ENCODE measurements at places on chromosomes 11 and 22. TPM values are rescaled to one million over a fixed set of nuclear protein-coding genes. Genes with fewer than 3 reads are reported as not detected.

APOL5 gene
- total RNA-seq: not detected

SCGB2A2 gene
- not detected for total RNA-seq

EI24 gene
- total RNA-seq: 155 TPM

BTBD18 gene
- not detected for total RNA-seq

GAS2 gene
- total RNA-seq: 4.4 TPM

CYP2D6 gene
- total RNA-seq: 0.89 TPM

IGLL1 gene
- total RNA-seq: not detected

UBQLN3 gene
- not detected for total RNA-seq

PRG3 gene
- total RNA-seq: not detected

- DNase-seq: peak; percentile 11
Measured at GRCh38 chr22:38925571-38926041, 31.8 kb upstream of the APOBEC3A start.

- no peak for DNase-seq
Measured at GRCh38 chr11:17740649-17741235, 6.2 kb downstream of the KCNC1 start.

- no peak for DNase-seq
Measured at GRCh38 chr11:16126362-16126761, 230.0 kb downstream of the SOX6 start.

DNA sequence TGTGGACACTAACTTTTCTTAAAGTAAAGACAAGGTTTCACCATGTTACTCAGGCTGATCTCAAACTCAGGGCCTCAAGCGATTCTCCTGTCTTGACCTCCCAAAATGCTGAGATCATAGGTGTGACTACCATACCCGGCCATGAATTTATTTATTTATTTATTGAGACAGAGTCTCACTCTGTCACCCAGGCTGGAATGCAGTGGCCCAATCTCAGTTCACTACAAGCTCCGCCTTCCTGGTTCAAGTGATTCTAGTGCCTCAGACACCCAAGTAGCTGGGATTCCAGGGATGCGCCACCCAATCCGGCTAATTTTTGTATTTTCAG, 29.7 kb upstream of the PCF11 start:
- DNase-seq: no peak

DNA sequence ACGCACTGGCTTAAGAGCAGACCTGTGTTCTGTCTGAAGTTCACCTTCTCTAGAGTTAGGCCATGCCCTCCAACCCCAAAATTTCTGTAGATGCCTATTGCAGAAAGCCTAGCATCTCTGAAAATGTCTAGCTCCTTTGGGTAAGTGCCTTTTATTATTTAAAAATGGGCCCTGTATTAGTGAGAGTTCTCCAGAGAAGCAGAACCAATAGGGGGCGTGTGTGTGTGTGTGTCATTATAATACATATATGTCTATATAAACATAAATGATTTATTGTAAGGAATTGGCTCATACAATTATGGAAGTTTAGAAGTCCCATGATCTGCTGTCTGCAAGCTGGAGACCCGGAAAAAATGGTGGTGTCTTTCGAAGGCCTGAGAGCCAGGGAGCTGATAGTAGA, 144.7 kb downstream of the TTC17 start:
- DNase-seq: no peak

DNA sequence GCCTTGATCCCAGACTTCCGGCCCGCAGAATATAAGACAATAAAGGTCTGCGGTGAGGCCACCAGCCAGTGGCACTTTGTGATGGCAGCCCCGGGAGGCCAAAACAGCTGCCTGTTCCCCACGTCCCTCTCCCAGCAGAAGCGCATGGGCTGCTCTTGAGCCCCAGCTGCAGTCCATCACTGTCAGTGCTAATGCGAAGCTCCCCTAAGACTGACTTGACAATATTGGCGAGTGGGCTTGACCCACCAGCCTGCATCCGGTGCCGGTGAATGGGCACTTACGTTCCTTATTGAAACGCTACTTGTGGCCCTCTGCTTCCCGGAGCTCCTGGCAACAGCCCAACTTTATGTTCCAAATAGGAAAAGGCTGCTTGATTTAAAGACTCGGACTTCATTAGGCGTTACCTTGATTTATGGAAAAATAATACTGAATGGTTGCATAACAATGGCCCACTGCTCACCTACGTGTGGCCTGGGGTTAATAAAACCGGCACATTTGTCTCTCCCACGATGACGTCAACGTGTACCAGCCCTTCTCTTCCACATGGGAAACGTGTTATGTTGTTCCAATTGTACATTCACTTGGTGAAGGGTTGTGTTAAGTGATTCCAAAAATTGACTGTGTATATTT, 93.4 kb upstream of the SEPTIN5 start:
- DNase-seq: no peak

- DNase-seq: no peak
Measured at GRCh38 chr11:64810891-64811272, 531 bp upstream of the MEN1 start.
